ENCODE measurements at places on chromosomes 4 and X.

DNA sequence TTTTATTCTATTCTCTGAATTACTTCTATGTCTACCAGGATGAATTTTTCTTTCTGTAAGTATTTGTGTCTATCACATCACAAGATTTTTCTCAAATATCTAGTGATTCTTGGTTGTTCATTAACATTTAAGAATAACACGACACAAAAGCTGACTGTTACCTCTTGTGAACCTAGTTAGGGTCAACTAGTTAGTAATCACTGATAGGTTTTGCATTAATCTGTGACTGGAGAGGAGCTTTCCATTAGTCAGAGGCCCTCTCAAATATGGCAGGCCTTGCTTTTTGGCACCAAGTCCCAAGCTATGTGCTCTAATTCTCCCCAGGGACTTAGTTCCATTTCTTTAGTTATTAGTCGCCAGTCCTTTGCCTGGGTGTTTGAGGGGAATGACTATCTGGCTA, 259.2 kb downstream of the CFAP299 start:
- no peak for DNase-seq

DNA sequence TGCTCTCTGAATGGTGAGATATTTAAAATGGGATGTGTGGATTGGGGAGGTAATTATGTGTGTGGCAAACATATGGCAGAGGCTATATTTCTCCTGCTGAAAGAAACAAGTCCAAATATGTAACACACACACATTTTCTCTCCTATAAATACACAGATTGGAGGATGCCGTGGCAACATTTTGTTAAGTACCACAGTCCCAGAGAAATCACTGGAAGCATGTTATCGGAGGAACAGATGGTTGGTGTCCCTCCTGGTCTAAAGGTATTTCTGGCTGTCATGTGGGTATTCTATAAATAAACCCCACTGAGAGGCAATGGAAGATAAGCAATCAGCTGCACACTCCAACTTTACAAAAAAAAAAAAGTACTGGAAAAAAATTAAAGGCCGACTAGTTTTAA, 528.3 kb upstream of the BOD1L1 start:
- no peak for DNase-seq

DNA sequence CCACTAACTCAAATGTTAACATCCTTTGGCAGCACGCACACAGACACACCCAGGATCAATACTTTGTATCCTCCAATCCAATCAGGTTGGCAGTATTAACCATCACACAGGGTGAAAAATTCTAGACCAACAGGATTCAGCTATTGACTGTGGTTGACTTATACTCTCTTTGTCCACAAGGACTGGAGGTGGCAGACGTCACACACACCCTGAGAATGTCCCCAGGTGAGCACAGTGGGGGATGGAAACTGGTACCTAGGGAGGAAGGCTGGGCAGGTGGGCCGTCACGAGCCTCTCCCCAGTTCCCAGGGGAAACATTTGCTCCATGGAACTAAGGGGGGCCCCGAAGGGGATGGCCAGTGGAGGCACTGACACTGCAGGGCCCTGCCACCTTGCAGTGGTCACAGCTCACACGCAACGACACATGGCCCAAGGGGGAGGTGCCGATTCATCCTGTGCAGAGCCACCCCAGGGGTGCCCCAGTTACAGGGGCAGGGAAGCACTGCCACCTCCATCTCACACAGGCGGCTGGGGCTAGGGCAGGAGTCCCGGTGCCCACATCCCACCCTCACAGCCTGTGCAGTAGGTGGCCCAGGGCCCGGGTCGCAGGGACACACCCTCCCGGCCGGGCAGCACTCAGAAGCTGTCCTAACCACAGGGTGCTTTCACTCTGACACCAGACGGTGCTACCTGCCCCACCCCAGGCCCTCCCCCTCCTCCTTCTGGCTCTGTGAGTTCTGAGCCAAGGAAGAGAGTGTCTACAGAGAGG, 17.4 kb downstream of the ZFYVE28 start:
- DNase-seq, result peak; percentile 54

DNA sequence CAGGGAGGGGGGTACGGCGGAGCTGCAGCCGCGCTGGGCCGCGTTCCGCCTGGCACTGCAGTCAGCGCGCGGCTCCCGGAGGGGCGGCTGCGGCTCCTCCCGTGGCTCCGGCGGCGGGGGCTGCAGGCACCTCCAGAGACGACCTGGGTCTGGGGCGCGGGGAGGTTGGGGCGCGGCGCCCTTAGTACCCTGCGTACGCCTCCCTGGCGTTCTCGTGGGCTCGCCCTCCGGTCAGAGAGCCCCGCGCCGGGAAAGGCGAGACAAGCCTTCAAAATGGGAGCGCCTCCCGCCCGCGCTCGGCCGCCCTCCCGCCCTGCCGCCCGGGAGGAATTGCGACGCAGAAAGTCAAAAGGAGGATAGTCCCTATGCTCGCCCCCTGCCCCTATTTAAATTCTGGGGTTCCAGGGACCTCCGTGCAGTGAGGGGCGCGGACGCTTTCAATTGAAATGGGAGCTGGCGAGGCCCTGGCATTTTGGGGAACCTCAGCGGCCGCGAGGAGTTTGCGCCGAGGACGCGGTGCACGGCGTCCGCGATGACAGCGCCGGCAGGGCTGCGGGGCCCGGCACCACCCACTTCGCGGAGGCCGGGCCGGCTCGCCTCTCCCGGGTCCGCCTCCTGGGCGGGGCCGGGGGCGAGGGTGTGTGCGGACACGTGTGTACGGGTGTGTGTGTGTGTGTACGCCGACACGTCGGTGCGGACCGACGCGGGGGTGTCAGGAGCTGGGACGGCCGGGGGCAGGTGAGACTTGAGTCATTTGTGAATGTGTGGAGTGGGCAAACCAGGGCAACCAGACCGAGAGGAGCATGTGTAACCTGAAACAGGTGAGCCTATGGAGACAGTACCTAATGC, 544 bp downstream of the HERC3 start:
- DNase-seq, result peak; percentile 91

GRCh38 chr4:36281384-36282106, at the start of gene DTHD1:
DTHD1 (plus strand) TSS chr4:36281616; CDS start chr4:36281759, 143 bp downstream.
- DNase-seq, result no peak

DNA sequence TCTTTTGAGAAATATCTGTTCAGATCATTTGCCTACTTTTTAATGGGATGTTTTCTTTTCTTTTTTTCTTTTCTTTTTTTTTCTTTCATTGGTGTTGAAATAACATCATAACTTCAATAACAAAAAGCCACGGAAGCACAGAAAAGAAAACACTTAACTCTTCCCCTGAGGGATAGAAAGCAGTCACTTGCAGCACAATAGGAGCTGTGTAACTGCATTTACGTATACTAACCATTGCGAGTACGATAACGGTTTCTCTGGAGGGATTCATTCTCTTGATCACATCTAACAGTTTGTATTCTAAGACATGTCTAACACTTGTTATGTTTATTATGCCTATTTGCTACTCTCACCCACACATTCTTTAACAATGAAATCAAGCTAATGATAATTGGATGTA, 27.3 kb downstream of the C4orf46 start:
- DNase-seq, result no peak

DNA sequence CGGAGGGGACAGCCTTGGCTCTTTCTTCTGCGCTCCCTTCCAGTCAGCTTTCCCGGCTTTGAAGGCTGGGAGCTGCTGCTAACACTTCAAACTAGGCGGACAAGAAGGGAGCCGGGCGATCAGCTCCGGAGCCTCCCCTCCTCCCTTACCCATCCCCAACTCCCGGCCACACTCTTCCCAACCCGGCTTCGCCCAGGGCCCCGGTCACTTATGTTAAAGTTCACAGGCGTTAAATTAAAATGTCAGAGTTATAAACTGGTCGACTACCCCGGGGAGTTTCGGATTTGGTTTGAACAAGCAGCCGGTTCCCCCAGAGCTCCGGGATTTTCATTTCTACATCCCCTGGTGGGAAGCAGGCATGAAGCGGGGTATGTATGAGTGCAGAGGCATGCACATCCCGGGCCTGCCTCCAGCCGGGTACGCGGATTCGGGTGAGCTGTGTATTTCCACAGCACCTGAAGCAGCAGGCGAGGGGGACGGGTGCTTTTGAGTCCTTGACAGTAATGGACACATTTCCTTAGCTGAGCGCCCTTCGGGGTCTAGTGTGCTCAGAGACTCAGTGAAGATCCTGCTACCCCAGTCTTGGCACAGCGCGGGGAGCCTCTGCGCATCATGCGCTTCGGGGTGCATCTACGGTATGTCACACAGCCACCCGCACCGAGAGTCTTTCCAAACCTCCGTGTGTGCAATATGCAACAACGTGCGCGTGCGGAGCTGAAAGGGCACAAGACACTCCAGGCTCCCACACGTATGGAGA, 880 bp downstream of the UNC5C start:
- peak; percentile 35 for DNase-seq

DNA sequence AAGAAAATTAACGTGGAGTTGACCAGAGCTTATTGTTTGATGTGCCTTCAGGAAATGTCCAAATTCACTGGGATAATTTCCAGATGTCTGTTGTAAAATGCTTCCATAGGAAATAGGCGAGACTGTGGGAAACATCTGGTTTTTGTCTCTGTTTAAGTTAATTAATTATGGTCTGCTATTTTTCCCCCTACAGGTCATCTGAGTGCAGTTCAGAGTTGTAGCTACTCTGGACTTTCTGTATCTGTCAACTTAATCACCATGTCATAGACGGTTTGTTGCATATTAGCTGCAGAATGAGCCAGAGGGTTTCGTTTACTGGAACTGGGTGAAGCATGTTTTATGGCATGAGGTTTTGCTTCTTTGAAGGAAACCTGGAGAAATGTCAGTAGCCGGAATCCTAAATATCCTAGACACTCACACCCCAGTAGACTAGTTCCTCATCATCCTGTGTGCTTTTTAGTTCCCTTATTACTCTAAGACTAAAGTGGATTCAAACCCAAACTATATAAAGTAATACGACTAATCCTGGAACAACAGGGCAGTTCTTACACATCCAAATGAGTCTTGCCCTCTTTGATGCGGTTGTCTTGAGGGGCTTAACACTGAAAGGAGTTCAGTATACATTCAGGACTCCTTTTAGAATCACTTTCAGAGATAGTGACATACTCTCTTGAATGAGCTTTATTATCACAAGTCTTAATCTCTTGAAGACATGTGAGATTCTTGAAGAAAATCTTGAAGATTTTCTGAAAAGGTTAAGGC, 62.5 kb downstream of the PPEF1 start:
- DNase-seq, result no peak

- DNase-seq, result no peak
Observed at GRCh38 chr4:74282926-74283325, 25.3 kb upstream of the EPGN start.

DNA sequence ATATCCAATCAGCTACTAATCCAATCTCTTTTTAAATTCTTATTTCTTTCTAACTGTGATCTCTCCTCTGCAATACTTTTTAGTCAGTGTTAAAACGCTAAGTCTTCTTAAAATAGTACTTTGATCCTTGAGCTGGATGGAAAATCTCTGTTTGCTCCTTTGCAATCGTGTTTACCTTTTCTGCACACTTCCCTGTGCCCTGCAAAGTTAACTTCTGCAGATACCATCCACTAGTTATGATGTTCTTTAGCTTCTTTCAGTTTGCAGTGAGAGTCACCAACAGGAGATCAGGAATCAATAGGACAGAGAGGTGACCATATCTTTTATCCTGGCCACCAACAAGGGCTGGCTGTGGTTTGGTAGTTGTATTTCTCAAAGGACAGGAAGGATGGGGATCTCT, 391.5 kb downstream of the GASK1B start:
- no peak for DNase-seq

GRCh38 chrX:84729809-84730208, 227.6 kb upstream of the HDX start:
- peak; percentile 20 for DNase-seq

GRCh38 chrX:15465347-15465746, 27.8 kb downstream of the PIR start:
- DNase-seq, result no peak

DNA sequence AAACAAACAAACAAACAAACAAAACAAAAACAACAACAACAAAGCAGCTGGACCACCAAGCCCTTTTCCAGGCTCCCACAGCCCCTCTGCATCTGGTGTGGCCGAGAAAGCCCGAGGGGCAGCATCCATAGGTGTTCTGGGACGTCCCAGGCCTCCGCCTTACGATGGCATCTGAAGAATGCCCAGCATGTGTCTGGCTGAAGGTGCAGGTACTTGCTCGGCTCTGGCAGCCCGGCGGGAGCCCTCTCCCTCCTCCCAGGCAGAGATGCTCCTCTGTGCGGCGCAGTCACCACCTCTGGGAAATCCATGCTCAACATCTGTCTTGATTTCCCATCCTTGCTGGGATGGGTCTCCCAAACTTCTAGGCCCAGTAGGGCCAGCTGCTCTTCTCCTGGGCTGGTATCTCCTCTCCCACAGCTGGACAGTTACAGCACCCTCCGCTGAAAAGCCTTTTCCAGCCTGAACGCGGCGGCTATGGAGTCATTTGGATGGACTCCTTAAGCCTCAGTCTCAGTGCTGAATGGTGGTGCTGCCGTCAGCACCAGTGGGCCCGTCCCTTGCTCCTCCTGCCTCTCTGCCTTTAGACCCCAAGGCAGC, 4.3 kb downstream of the PSAPL1 start:
- DNase-seq, result peak; percentile 25

- no peak for DNase-seq
Observed at GRCh38 chr4:12712648-12713339, 771.3 kb downstream of the RAB28 start.

GRCh38 chr4:25860586-25861279, 2.1 kb downstream of the SEL1L3 start:
- DNase-seq, result no peak

GRCh38 chr4:151475035-151475714, 66.2 kb downstream of the FHIP1A start:
- DNase-seq, result no peak

DNA sequence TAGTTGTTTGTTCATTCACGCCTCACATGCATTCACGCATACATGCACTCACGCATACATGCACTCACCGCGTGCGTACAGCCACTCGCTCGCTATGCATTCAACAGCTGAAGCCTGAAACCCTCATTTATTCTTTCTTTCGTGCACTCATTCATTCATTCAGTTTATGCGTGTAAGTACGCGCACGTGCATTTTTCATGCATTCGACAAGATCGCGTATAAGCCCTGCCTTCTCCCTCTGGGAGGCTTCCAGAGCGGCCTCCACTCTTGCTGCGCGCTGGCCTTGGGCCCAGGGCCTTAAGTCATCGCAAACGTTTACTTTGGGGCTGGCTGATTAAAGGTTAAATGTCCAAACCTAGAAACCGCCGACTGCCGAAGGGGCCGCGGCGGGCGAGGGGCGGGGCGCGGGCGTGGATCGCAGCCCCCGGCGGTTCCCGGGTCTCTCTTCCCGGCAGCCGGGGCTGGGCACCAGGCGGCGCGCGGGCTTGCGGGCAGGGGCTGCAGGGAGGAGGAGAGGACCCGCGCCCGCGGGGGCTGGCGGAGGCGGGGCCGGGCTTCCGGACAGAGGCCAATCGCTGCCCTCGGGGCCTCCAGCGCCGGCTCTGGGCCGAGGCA, at the start of gene GYG2:
TSS of gene GYG2 (plus strand) at position 587 of the 615 bp plus-strand sequence. CDS start 1,259 bp downstream, outside the sequence.
- DNase-seq, result peak; percentile 3

Measured in mucosa of descending colon (tissue), 3 donors.